ENCODE measurements at places on chromosomes 5 and 9. TPM values are rescaled to one million over a fixed set of nuclear protein-coding genes. Genes with fewer than 3 reads are reported as not detected.
A peak's percentile ranks its signal among the peaks of the same experiment; 100 is the strongest.

GRCh38 chr5:137582218-137582617 lies 83.1 kb upstream of the SPOCK1 start:
- no peaks in the 10 kb centered on the region for H3K36me3 ChIP-seq
- DNase-seq = no peak
- peaks cover 10% of the 10 kb centered on the region for H3K4me1 ChIP-seq
- no peak overlapping the region for H3K4me3 ChIP-seq
- peaks cover 15% of the 10 kb centered on the region for H3K27me3 ChIP-seq

Gene TAF11L5
- total RNA-seq = not detected

DNA sequence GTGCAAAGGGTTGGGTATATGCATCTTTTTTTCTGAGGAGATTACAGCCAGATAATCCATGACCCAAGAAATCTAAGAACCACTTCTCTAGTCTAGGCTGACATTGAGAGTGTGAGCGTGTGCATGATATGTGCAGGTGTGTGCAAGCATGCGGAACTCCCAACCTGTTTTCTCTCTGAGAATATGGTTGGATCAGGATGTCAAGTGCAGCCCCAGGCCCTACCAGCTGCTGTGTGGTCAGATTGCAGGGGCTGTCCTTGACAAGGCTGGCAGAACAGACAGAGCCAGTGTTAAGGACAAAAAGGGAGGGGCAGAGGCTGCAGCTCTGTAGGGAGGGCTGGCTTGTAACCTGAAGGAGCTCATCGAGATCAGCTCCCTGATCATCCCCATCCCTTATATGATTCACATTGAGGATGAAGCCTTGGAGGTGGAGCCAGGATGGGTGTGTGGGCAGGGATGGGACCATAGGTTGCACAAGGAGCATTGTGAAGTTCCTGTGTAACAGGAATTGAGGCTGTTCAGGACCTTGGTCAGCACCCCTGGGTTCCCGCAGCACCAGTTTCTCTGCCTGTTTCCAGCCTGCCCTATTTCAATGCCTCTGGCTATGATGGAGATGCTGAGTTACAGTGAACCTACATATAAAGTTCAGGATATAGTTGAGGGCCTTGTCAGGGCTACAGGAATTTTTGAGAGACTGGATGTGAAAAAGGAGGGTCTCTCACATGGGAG lies 52.6 kb upstream of the ARAP3 start:
- no peaks in the 10 kb centered on the region for H3K36me3 ChIP-seq
- H3K4me1 ChIP-seq = no peaks in the 10 kb centered on the region
- H3K4me3 ChIP-seq = no peak overlapping the region
- peak; percentile 88 for DNase-seq
- H3K27me3 ChIP-seq = peaks cover 30% of the 10 kb centered on the region

Gene GPR150
- total RNA-seq = 0.16 TPM

Gene NR5A1
- not detected for total RNA-seq

DNA sequence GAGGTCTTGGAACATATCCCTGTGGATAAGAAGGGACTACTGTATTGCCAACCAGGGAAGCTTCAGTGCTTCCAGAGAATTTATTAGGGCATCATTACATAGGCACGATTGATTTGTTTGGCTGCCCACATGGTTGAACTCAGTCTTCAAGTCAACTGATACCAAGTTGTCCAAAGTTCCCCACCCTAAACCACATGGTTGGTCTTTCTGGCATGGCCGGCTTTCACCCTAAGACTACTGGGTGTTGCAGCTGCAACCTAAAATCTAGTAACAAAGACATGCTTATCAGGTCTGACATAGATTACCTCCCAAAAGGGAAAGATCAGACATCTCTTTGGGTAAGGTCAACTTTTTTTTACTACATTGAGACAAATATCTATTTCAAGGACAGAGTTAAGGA lies 37.0 kb downstream of the FAF2 start:
- H3K27me3 ChIP-seq = no peaks in the 10 kb centered on the region
- DNase-seq = no peak
- no peaks in the 10 kb centered on the region for H3K4me1 ChIP-seq
- H3K27ac ChIP-seq = no peak overlapping the region
- H3K4me3 ChIP-seq = no peak overlapping the region

DNA sequence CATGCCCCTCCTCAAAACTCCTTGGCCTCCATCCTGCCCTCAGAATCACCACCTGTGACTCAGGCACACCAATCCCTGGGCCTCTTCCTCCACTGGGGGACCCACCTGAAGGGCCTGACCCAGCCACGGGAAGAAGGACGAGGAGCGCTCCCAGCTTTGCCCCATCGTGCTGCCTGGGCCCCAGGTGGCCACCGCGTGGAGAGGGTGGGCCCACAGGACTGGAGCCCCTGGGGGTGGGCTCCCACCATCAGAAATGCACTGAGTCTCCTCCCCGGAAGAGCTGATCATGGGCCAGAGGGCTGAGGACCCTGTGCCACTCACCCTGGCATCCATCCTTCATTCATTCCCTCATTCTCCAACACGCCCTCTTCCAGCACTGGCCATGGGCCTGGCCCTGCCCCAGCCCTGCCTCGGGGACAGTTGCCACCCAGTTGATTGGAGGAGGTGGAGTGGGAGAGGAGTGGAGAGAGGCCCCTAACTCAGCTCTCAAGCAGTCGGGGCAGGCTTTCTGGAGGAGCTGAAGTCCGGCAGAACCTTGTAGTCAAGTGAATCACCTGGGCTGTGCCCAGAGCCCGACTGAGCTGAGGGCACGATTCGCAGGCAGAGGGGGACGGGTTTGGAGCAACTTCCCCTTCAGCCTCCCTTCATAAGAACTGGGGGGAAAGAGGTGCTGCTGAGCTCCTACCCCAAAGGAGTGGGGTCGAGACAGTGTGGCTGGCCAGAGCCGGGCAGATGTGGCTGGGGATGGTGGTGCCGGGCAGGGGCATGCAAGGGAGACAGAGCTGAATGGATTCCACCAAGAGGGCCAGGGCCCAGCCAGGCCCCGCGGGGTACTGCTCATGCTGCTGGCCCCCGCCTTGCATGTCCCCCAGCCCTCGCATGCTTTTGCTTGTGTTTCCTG lies 29.6 kb downstream of the DNM1 start:
- no peak for DNase-seq
- no peak overlapping the region for H3K27ac ChIP-seq
- no peak overlapping the region for H3K4me3 ChIP-seq
- H3K36me3 ChIP-seq = peaks cover 4% of the 10 kb centered on the region
- H3K4me1 ChIP-seq = no peaks in the 10 kb centered on the region

DNA sequence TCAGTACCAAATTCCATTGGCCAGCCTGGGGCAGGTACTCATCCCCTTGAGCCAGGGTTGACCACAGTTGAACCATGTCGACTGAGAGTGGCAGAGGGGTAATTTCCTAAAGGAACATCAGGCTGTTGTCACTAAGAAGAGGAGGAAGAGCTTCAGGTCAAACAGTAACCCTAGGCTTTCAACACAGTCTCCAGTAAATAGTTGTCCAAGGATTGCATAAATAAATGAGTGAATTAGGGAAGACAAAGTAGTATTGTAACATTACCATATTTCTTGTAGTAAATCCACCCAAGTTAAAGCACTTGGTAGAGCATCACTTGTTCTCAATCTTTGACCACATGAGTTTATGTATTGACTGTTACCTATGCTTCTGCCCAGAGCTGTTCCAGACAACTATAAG lies 7.4 kb downstream of the PSAT1 start:
- peaks cover 66% of the 10 kb centered on the region for H3K36me3 ChIP-seq
- no peak overlapping the region for H3K4me3 ChIP-seq
- DNase-seq = no peak
- H3K27me3 ChIP-seq = no peaks in the 10 kb centered on the region

DNA sequence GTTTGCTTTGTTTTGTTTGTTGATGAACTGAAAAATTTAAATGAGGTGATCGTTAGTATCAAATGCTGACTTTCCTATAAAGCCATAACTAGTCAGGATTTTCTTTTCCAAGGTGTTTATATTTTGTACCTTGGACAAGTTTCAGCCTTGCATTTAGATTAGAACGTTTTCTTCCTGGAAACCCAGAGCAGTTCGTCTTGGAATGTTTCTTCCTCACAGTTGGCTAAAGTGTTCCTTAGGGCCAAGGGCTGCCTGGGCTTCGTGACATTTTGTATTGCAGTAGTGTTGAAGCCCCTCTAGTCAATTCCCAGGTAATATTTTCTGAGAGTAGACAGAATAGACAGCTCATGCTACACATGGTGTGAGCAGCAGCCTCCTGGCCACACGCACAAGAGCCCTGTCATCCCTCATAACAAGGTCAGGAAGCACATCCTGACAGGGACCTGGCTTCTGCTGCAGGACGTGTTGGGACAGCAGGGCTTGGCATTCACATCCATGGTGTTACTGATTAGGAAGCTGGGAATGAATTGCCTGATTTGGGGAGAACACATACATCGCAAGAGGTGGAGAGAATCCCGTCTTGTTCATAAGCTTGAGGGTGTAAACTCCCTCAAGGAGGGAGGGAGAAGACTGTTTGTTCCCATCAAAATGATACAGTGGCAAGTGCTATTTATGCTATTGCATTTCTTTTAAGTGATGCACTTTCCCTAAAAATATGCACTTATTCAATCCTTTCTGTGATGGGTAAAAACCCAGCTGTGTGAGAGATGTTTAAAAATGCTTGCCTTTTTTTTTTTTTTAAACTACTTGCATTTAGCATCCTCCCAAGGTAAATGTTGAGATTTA lies 31.7 kb downstream of the FUBP3 start:
- DNase-seq = no peak
- H3K27me3 ChIP-seq = no peaks in the 10 kb centered on the region
- no peak overlapping the region for H3K4me3 ChIP-seq
- peaks cover 39% of the 10 kb centered on the region for H3K36me3 ChIP-seq

GRCh38 chr9:138063033-138063432 lies 185.5 kb downstream of the CACNA1B start:
- H3K4me1 ChIP-seq = no peaks in the 10 kb centered on the region
- H3K27ac ChIP-seq = no peak overlapping the region
- no peak overlapping the region for H3K4me3 ChIP-seq

DNA sequence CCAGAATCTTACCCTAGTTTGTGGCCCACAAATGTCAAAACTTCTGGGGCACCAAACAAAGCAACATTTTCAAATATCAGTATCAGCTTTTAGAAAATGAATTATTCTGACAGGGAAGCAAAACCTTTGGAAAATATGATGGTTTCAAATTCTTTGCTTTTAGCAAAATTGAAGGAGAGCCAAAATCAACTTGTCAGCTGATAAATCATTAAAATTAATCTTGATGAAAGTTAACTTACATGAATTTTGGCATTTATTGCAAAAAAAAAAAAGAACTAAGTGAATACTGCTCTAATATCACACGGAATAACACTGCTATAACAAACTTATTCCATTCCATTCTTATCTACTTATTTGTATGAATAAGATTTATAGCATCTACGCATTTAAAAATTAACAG lies 158.1 kb upstream of the TARS1 start:
- no peaks in the 10 kb centered on the region for H3K27me3 ChIP-seq
- H3K27ac ChIP-seq = peak overlapping the region; percentile 47
- no peak overlapping the region for H3K4me3 ChIP-seq
- H3K36me3 ChIP-seq = no peaks in the 10 kb centered on the region
- H3K4me1 ChIP-seq = peaks cover 31% of the 10 kb centered on the region

Data from osteocyte (in vitro differentiated cells).